ENCODE measurements at places on chromosomes 5 and 9.

DNA sequence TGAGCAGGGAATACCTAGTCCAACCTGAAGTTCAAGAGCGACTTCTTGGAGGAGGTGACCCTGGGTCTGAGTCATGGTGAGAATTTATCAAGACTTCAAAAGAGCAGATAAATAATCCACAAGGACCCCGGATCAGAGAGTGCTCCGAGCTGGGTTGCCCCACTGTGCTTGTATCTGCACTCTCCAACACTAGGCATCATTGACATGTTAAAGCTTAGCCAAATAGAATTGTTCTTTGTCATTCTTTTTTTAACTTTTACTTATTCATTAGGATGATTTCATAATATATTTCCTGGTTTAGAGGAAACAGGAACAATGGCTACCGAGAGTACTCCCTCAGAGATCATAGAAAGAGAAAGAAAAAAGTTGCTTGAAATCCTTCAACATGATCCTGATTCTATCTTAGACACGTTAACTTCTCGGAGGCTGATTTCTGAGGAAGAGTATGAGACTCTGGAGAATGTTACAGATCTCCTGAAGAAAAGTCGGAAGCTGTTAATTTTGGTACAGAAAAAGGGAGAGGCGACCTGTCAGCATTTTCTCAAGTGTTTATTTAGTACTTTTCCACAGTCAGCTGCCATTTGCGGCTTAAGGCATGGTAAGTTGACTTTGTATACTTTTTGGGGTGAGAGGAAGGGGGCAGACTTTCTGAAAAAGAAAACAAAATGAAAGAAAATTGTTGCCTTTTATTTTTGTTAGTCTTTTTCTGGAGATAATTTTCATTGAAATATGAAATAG, at the start of gene CARD6:
Gene CARD6 (plus strand): TSS at position 300 of the 738 bp plus-strand sequence. CDS start 16 bp downstream, at position 316.
- DNase-seq = no peak

GRCh38 chr5:172377856-172378255, 76.5 kb downstream of the SH3PXD2B start:
- no peak for DNase-seq

GRCh38 chr5:66987126-66987525, 209.5 kb downstream of the CD180 start:
- no peak for DNase-seq

DNA sequence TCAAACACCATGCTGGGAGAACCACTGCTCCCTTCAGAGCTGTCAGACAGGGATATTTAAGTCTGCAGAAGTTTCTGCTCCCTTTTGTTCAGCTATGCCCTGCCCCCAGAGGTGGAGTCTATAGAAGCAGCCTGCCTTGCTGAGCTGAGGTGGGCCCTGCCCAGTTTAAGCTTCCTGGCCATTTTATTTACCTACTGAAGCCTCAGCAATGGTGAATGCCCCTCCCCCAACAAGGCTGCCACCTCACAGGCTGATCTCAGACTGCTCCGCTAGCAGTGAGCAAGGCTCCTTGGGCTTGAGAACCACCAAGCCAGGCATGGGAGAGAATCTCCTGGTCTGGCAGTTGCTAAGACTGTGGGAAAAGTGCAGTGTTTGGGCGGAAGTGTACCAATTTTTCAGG, 205.5 kb upstream of the PTGER4 start:
- DNase-seq = no peak

DNA sequence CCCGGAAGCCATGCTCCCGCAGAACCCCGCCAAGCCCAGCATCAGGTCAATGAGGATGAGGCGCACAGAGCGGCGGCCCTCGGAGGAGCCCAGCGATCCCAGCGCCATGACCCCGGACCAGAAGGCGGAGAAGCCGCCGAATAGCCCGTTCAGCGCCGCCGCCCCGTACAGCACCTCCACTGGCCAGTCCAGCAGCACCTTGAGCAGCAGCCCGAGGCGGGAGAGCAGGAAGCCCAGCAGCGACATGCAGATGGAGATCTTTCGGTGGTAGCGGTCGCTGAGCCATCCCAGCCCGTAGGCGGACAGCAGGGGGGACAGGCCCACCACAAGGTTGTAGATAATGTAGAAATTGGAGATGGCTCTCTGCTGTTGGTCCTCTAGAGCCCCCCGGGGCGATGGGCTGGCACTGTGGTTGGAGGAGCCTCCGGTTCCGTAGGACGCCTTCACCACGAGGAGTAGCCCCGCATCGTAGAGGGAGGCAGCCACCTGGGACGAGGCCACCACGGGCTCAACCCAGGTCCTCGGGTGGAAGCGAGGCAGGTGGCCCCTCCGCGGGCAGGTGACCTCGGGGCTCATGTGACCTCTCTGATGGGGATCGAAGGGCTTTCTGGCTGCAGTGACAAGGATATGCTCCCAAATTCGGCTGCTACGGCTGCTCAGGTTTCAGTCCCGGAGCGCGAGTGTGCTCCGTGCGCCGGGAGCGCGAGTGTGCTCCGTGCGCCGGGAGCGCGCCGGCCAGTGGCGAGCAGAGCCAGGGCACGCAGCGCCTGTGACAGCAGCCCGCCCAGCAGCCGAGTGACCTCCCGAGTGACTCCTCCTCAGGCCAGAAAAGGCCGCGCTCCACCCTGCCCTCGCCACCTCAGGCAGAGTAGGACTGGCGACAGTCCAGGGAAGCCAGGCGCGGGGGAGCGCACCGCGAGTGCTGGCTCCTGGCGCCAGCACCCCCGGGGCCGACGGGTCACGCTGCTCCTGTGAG, at the start of gene SLC46A2:
Gene SLC46A2 (minus strand): TSS at position 771 of the 976 bp plus-strand sequence. CDS start 195 bp downstream, at position 576.
- no peak for DNase-seq

- no peak for DNase-seq
Observed at GRCh38 chr5:122385808-122386207, 73.8 kb downstream of the SNCAIP start.

DNA sequence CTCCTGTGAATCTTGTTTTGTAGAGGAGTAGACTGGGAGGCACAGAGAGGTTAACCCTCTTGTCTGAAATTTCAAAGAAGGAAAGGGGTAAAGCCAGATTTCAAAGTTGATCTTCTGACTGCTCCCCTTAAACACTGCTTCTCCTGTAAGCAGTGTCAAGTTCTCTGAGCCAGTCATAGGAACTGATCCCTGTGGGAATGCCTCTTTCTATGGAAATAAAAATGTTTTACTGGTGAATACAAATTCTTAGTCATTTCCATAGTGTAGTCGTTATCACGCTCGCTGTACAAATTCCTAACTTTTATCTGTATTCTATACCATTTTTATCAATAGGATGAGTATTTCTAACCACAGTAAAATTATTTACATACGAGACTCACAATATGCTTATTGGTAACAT, 66.3 kb upstream of the PRRC1 start:
- no peak for DNase-seq

- no peak for DNase-seq
Observed at GRCh38 chr5:149062371-149063016, 368 bp downstream of the SH3TC2 start.

GRCh38 chr5:95823738-95824609, 1.4 kb upstream of the GLRX start:
- peak; percentile 49 for DNase-seq

DNA sequence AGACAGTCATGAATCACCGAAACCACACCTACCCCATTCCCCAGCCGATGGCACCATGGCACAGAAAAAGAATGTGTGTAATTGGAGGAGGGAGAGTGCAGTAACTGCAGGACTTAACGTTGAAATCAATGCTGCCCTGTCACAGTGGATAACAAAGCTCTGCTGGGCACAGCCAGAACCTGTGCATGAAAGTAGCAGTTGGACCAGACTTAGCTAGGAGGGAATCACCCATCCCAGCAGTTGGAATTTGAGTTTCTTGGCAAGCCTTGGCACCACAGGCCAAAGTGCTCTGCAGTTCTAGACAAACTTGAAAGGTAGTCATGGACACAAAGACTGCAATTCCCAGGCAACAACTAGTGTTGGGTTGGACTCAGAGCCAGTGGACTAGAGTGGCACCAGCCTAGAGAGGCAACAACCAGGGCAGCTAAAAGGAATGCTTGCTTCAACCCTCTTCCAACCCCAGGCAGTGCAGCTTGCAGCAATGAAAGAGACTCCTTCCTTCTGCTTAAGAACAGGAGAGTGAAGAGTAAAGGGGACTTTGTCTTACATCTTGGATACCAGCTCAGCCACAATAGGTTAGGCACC, 19.1 kb downstream of the TMEM232 start:
- no peak for DNase-seq

All from stimulated activated CD4-positive, alpha-beta T cell treated with anti-CD3 and anti-CD28 coated beads, Interleukin-2, amount 100 ng/mL, for 24 hours (primary cell).